ENCODE measurements at places on chromosomes 7 and 10.

GRCh38 chr7:24707988-24708615, 49.2 kb downstream of the GSDME start:
- DNase-seq = no peak

GRCh38 chr10:101646364-101646763, 48.6 kb downstream of the FBXW4 start:
- DNase-seq = no peak

GRCh38 chr7:39088730-39089593, 111.3 kb downstream of the POU6F2 start:
- DNase-seq = no peak

GRCh38 chr7:50305583-50306493, 1.3 kb downstream of the IKZF1 start:
- no peak for DNase-seq

DNA sequence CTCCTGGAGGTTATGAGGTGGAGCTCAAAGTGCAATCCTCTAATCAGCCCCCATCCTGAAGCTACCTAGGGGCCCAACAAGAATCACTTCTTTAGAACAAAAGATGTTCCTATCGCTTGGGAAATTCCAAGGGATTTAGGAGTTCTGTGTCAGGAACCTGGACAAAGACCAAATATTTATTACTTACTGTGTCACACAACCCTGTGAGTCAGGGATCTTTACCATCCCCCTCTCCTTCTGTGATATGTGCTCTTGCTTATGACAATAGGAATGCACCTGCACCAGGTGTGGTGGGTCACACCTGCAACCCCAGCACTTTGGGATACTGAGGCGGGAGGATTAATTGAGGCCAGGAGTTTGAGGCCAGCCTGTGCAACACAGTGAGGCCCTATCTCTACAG, 485.8 kb downstream of the PLXDC2 start:
- DNase-seq = no peak

DNA sequence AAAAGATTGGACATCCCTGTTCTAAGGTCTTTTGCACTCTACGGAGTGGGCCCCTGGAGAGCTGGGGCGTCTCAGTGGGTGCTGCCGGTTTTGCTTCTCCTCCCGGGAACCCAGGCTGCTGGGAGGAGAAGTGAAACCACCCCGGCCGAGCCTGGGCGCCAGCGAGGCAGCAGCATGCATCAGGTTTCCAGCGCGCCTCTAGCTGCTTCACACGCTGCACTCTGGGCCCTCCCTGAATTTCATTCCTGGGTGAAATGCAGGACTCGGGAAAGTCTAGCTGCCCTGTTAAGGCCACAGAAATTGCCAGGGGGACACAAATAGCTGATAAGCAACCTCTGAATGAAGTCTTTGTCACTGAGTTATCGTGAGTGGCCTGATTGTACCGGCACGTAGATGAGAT, 127.4 kb downstream of the TRRAP start:
- DNase-seq = no peak

DNA sequence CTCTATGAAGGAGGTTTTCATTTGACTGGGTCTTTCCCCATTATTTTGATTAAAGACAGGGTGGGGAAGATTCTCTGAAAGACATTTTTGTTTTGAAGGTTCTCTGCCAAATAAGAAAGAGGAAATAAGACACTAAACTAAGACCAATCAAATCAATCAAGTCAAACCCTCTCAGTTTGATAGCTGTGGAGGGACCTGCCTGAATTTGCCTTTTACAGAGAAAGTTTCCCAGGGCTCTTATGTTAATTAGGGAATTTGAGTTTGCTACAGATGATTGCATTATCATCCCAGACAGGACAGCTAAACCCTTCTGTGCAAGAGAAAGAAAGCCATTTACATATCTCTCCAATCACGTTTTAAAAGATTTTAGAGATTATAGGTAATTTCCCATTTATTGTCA, 80.0 kb downstream of the CSTF2T start:
- DNase-seq = no peak
